GM18507 (cell line): ENCODE measurements at places on chromosomes 1 and 21.
A peak's percentile ranks its signal among the peaks of the same experiment; 100 is the strongest.

- no peak for DNase-seq
Measured at GRCh38 chr1:56286506-56286905, 292.9 kb downstream of the PLPP3 start.

GRCh38 chr1:230713915-230714764, at the start of gene AGT:
Gene AGT (minus strand): TSS chr1:230714122. CDS start chr1:230710823, 3,299 bp downstream.
- DNase-seq = no peak

- no peak for DNase-seq
Measured at GRCh38 chr1:110254604-110255391, 44.7 kb downstream of the KCNC4 start.

DNA sequence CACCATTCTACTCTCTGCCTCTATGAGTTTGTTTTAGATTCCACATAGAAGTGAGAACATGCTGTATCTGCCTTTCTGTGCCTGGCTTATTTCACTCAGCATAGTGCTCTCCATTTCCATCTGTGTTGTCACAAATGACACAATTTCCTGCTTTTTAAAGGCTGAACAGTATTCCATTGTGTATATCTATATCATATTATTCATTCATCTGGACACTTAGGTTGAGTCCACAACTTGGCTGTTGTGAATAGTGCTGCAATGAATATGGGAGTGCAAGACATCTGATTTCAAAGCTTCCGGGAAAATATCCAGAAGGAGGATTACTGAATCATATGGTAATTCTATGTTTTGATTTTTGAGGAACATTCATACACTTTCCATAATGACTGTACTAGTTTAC, 20.1 kb upstream of the DONSON start:
- no peak for DNase-seq

GRCh38 chr1:241208910-241209379, 148.1 kb downstream of the RGS7 start:
- DNase-seq = no peak

DNA sequence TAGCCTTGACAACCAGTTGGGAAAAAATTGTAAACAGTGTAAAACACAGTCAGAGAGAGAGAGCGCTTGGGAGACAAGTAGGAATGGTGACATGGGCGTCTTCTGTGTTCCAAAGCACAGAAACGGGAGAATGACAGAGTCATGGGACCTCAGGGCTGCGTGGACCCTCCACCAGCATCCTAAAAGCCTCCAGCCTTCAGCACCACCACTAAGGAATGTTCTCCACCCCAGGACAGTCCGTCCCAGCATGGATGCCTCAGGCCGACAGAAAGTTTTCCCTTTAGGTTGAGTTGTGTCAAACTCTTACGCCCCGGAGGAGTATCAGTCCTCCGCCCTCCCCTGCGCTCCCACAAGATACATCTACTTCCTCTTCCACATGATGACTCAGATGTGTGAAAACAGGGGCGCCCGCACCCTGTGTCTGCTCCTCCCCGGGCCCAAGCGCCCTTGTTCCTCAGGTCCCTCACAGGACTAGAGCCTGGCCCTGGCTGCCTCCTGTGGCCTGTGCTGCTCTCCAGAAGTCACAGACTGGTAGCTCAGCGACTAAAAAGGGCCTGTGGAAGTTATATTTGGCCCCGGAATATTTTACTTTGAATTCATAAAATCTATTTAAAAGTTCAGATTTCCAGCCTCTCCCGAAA, 63.9 kb upstream of the EFHD2 start:
- peak; percentile 49 for DNase-seq

GRCh38 chr1:43431676-43432075, 22.1 kb downstream of the HYI start:
- no peak for DNase-seq

DNA sequence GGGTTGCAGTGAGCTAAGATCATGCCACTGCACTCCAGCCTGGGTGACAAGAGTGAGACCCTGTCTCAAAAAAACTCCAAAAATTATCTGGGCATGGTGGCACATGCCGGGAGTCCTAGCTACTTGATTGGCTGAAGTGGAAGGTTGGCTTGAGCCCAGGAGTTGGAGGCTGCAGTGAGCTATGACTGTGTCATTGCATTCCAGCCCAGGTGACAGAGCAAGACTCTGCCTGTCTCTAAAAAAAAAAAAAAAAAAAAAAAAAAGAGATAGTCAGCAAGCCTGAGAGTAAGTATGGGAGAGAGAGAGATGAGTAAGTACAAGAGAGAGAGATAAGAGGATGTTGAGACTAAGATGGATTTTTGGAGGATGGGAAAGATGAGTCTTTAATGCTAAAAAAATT, 180.8 kb upstream of the CACYBP start:
- DNase-seq = no peak

- DNase-seq = no peak
Measured at GRCh38 chr1:241985787-241986186, 13.1 kb downstream of the MAP1LC3C start.

DNA sequence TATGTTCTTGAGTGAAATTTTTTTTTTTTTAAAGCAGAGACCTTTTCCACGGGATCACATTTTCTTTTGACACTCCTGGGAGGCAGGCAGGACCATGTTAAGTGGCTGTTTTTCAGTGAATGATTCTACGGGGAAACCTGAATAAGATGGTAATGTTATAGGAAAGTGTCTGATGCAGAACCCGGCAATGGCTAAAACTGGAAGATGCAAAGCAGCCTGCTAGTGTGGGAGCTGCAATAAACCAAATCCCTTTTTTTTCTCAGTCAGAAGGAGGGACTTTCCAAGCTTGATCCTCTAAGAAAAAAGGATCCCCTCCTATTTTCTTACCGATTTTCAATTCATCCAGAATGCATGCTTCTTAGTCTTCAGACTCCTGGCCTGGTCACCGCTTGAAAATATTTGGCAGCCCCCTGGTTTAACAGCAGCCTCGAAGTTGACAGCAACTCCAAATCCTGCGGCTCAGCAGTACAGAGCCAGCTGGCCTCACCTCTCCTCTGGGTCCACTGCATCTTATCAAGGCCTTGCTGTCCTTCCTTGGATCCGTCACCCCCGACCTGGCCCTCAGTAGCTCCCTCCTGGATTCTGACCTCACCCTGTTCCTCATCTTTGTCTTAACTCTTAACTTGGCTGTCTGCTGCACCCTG, 5.6 kb downstream of the MX2 start:
- DNase-seq = no peak

- no peak for DNase-seq
Measured at GRCh38 chr1:225942574-225942973, 1.6 kb upstream of the LEFTY2 start.

- DNase-seq = no peak
Measured at GRCh38 chr1:204093421-204093717, 20.5 kb downstream of the SOX13 start.

GRCh38 chr1:16111771-16112595, 38.5 kb upstream of the FAM131C start:
- DNase-seq = no peak

- no peak for DNase-seq
Measured at GRCh38 chr1:198929961-198930599, 291.2 kb downstream of the PTPRC start.

DNA sequence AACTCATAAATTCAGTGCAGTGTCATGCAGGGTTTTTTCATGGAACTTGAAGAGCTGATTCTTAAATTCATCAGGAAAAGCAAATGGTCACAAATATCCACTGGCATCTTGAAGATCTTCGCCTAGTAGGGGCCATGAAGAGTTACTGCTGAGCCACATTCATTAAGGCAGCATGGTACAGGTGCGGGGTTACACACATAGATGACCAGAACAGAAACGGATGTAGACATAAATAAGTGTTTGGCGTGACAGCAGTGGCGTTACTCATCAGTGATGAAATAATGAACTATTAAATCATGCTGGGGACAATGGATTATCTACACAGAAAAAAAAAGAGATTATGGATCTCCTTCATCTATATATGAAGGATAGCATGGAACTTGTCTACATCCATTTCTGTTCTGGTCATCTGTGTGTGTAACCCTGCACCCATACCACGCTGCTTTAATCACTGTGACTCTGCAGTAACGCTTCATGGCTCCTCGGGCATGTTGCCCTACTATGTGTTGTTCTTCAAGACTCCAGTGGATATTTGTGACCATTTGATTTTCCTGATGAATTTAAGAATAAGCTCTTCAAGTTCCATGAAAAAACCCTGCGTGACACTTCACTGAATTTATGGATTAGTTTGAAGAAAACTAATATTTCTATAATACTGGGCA, 161.3 kb downstream of the GALNT2 start:
- no peak for DNase-seq

DNA sequence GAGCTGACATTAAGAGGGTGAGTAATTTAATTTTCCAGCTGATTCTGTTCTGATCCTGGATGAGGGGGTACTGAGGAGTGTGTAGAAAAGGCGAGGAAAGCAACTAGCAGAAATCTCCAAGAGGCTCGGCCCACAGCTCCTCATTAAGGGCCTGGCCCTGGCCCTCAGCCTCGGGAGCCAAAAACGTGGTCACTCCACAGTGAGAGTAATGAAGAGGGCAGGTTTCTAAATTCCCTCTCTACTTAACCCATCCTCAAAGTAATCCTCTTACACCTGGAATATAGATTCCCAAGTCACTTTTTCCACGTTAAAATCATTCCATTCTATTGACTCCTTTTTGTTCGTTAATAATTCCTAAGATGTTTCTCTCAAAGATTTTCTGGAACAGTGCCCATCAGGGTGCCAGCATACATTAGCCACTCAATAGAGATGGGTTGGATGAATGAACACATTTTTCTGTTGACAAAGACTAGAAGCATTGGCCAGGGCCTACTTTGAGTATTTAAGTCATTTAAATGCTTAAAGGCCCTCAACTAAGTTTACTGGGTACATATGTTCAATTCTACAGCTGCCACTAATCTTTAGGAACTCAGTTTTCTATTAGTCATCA, 1.1 kb upstream of the COL11A1 start:
- no peak for DNase-seq

DNA sequence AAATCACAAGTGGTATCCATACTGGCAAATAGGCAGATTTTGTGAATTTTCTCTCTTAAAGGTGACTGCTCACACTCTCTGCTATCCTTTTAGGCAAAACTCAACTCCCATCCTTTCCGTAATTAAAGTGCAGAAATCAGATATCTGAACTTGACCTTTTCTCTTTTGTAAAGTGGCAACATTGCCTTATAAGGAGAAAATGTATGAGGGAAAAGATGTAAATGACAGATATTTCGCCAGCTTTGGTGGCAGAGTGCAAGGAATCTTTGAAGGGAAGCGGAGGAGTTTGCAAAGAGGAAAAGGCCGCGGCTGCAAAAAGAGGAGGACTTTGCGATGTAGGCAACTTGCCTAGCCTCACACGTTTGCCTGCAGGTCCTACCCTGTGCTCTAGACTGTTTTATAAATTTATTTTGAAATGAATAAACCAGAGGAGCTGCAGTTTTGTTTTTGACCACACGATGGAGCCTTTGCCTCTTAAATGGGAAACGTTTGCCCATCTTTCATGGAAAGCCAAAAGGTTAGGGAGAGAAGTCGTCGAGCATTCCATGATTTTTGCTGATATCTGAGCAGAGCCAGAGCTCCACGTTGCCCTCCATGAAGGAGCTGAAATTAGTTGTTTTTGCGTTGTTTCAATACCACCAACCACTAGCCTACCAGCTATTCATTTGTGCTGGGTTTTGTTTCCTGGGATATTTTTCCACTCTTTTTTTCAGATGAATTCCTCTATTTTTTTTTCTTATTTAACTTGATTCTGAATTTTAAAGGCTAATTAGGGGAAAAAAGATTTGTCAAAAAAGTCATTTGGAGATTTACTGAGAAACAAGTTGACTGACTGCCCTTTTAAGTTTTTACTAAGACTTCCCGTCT, 242.3 kb downstream of the LMX1A start:
- DNase-seq = no peak

GRCh38 chr1:104182251-104182650, 432.6 kb downstream of the AMY1C start:
- no peak for DNase-seq

- DNase-seq = no peak
Measured at GRCh38 chr1:47024141-47024801, 802 bp downstream of the CYP4X1 start.

GRCh38 chr1:100616121-100616621, 78.2 kb downstream of the GPR88 start:
- DNase-seq = no peak

GRCh38 chr1:115718011-115718754, 50.3 kb downstream of the CASQ2 start:
- no peak for DNase-seq
